Fibroblast of skin of left quadriceps (primary cell): ENCODE measurements at places on chromosomes 13 and 19.

DNA sequence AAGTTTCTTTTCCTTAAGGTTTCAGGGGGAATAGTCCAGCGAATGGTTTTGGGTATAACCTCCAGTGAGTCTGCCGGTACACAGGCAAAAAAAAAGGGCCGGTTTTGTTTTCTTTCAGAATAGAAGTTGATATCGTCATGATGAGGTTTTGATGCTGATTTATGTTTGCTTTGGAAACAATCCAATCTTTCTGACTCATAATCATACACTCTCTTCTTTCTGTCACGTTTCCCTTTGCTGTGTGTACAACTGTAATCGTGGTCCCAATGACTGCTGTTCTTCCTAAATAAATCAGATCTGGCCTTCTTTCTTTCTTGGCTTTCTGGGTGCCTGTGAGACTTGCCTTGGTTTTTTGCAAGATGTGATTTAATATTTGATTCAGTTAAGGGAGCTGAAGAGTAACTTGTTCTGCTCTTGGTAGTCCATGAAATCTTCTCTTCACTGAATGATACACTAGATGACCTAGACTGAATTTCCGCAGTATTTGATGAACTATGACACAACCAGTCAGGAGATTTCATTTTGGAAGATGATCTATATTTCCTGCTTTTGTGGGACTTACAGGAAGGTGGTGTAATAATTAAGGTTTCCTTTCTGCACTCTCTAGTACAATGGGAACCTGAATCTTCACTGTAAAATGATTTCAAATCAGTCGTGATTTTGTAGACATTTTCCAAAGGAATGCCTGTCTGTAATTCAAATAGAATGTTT lies 34.9 kb upstream of the METTL21C start:
- no peak for DNase-seq

DNA sequence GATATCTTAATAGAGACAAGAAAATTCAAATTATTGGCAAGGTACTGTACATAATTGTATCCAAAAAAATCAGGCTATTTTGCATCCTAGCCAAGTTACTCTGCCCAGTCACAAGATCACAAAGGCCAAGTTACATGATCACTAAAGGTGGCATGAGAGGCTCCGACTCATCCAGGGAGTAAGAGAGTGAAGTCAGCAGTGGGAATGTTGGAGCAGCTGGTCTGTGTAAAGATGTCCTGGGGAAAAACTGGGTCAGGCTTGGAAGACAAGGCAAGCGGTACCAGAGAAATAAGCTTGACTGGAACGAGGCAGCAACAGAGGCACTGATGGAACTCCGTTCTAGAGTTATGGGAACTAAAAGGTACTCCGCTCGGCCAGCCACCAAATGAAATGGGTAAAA lies 50.2 kb upstream of the PSG2 start:
- no peak for DNase-seq

- peak; percentile 25 for DNase-seq
Measured at GRCh38 chr19:32691952-32692726, 518 bp downstream of the NUDT19 start.

DNA sequence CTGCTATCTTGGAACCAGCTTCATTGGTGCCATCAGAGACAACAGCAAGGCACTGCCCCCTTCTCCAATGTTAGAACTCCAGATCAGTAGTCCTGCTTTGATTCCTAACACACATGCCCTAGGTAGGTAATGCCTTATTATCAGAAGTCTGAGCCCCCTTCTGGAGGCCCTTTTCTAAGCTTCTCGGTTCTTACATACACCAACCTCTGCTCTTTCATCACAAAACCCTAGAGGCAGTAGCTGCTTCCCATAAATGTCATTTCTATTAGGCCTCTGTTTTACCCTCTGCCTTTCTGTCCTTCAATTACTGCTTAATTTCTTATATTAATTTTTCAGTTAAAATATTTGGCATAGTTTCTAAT lies 65.3 kb upstream of the KLHL1 start:
- no peak for DNase-seq

DNA sequence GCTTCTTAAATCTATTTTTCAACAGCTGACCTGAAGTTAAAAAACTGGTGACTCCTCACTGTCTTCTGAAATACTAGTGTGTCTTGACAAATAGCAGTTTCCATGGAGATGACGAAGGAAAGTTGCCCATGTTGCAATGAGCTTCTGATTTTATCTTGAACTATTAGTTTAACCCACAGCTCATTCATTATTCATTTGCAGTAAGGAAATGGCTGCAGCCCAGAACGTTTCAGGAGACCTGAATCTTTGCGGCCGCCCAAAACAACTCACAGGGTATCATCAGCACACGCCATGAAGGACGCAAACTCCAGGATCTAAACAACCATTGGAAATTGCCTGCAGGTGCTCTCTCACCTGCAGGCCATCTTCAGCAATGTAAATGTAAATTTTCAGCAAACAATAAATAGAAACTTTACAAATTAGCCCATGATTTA lies 142.5 kb downstream of the DCLK1 start:
- DNase-seq, result no peak
